ENCODE measurements at places on chromosomes 1 and 21.

GRCh38 chr1:94385308-94385929 lies 32.8 kb upstream of the ABCD3 start:
- no peak for DNase-seq

- no peak for DNase-seq
Observed at GRCh38 chr1:208103597-208104513, 140.3 kb downstream of the PLXNA2 start.

DNA sequence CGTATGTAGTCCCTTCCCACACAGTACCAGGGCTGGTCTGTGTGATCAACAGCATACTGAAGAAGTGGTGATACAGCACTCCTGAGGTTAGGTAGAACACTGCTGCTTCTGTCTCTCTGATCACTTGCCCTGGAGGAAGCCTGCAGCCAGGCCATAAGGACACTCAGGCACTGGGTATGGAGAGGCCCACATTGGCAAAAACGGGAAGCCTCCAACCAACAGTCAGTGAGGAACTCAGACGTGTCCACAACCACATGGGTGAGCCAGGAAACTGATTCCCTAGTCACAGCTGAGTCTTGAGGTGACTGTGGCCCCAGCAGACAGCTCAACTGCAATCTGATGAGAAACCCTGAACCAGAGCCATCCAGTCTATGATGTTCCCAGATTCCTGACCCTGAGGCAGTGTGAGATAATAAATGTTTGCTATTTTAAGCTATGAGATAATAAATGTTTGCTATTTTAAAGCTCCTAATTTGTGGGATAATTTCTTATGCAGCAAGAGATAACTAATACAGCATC lies 62.5 kb downstream of the COQ8A start:
- DNase-seq: no peak

DNA sequence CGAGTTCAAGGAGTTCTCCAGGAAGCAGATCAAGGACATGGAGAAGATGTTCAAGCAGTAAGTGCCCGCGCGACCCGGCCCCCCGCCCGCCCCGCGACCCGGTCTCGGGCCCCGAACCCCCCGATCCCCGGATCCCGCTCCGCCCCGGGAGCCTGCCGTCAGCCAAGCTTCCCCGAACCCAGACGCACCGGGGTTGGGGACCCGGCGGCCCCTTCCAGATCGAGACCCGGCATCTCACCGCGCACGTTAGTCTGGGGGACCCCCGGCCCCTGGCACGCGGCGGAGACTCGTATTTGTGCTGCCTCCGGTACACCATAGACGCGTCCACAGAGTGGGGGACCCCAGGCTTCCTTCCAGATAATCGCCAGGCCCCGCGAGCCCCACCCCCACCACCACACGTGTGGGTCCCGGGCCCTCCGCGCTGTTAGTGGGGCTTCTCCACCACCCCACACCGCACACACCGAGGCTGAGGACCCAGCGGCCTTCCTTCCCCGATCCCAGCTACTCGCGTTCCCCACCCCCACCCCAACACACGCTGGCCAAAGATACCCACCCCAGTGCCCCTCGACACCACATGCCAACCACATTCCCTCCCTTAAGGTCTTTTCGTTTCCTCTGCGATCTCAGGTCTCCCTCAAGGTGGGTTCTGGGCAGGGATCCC lies 665 bp downstream of the EFHD2 start:
- no peak for DNase-seq

- no peak for DNase-seq
Observed at GRCh38 chr1:114632427-114632826, 37.4 kb downstream of the DENND2C start.

DNA sequence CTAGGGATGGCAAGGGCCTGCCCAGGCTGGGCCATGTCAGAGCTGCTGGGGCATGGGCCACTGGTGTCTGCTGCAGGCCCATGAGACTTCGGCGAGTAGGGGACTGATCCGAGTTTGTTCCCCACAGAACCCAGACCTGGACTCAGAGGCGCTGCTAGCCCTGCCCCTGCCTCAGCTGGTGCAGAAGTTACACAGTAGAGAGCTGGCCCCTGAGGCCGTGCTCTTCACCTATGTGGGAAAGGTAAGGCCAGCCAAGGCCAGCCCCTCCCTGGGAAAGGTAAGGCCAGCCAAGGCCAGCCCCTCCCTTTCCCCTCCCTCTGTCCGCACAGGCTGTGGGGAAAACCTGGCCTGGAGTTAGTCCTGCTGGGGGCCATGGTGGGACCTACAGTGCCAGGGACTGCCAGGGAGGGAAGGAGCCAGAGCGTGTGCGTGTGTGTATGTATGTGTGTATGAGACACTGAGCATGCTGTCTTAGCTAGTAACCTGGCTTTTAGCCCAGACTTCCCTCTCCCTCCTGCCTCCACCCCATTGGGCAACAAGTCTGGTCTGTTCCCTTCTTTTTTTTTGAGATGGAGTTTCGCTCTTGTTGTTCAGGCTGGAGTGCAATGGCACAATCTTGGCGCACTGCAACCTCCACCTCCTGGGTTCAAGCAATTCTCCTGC lies 8.0 kb downstream of the FAAH start:
- peak; percentile 56 for DNase-seq

- DNase-seq: peak; percentile 100
Observed at GRCh38 chr1:230104395-230105244, 37.6 kb downstream of the GALNT2 start.

DNA sequence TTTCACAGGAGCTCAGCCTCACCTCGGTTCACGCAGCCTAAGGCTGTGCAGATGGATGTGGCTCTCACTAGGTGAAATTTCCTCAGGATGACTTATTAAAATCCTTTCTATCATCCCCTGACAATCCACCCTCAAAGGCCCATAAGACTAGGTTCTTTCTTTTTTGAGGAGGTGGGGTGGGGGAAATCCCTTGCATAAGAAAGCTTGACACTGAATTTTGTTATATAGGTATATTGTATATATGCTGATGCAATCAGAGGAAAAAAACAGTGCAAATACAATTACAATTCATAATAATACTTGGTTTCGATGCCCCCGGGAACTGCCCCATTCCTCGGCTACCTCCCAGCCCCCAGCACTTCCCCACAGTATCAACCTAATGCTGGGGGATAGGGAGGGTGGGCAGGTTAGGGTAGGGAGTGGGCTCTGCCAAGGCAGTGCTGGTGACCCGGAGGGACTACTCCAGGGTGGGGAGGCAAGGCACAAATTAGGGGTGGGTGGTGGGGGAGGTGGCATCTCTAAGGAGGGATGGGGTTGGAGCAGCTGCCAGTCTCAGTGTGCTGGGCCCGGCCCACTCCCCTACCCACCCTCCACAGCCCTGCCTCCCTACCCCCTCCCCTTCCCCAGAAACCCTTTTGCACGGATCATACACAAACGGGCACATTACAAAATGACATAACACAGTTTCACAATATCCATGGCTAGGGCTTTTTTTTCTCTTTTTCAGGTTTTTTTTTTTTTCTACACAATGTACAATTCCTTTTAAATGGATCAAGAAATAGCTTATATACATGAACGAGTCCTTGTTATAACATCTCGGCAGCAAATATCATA lies 30.9 kb downstream of the SLC27A3 start:
- no peak for DNase-seq

- no peak for DNase-seq
Observed at GRCh38 chr1:114189398-114189797, 35.7 kb upstream of the SYT6 start.

- DNase-seq: no peak
Observed at GRCh38 chr1:74869702-74870101, 136.8 kb downstream of the TYW3 start.

DNA sequence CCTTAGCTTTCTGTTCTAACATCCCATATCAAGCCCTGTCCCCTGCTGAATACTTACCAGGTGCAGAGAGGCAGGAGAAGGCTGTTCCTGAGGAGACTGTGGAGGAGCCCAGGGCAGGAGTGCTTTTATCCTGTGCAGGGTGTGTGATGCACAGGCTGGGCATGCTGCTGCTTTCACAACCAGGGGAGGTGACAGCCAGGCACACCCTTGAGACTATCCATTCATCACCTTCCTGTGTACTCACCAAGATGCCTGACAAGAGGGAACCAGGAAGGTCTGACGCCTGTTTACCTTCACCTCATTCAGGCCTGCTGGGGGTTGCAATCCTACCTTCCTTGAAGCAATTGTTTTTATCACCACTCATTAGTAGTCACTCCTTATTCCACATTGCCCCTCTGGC lies at the start of gene LCE3E:
LCE3E (minus strand) TSS at position 100 of the 400 bp plus-strand sequence. CDS start 572 bp downstream, outside the sequence.
- DNase-seq: peak; percentile 0

GRCh38 chr1:223123011-223123610 lies 19.9 kb downstream of the TLR5 start:
- peak; percentile 18 for DNase-seq

DNA sequence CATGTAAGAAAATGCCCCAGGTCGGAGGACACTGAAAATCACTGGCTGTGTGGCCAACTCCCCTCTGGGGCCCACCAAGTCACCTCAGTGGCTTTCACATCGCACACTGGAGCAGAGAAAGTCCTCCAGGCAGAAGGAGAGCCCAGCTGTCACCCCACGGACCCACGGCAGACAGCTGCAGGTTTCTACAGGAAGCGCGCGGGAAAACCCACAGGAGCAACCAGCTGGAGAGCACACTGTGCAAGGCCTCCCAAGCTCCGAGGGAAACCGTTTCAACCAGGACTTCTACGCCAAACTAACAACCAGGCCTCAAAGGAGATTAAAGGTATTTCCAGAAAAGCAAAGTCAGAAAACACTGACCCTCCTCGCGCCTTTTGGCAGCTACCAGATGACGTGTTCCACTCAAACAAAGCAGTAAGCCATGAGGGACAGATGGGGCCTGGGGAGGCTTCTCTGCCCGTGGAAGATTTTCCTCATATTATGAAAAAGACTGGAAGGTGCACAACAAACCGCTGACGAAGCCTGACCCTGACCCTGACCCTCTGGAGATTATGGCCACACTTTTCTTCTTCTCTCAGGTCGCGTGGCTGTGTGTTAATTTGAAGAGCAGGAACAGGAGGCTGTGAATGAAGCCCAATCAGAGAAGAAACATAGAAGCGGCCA lies 21.0 kb downstream of the WDR4 start:
- no peak for DNase-seq

Measured in PC-3 (cell line).